Stimulated activated CD8-positive, alpha-beta memory T cell treated with anti-CD3 and anti-CD28 coated beads, Interleukin-15, amount 100 ng/mL, for 4 hours (primary cell): ENCODE measurements at places on chromosomes 7 and 10.

- DNase-seq, result no peak
Measured at GRCh38 chr7:4725850-4726450, 43.9 kb downstream of the FOXK1 start.

GRCh38 chr10:114869520-114869892 lies 47.9 kb downstream of the FHIP2A start:
- no peak for DNase-seq

DNA sequence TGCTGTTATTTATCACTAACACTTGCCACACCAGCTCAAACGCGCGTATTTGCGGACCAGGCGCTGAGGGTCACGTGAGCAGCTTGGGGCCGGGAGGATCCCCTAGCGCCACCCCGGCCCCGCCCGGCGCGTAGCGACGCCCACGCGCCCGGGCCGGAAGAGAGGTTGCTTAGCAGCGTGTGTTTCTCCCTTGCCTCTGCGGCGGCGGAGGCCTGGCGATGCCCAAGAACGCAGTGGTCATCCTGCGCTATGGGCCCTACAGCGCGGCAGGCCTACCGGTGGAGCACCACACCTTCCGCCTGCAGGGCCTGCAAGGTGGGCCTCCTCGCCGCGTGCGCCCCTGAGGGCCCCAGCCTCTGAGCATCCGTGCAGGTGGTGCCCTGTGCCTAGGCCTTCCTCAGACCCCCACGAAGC lies at the start of gene C10orf53:
TSS of gene C10orf53 (plus strand) at position 172 of the 414 bp plus-strand sequence. CDS start at position 219, 47 bp downstream.
- DNase-seq, result no peak

GRCh38 chr7:18515067-18515466 lies 19.5 kb downstream of the HDAC9 start:
- no peak for DNase-seq

DNA sequence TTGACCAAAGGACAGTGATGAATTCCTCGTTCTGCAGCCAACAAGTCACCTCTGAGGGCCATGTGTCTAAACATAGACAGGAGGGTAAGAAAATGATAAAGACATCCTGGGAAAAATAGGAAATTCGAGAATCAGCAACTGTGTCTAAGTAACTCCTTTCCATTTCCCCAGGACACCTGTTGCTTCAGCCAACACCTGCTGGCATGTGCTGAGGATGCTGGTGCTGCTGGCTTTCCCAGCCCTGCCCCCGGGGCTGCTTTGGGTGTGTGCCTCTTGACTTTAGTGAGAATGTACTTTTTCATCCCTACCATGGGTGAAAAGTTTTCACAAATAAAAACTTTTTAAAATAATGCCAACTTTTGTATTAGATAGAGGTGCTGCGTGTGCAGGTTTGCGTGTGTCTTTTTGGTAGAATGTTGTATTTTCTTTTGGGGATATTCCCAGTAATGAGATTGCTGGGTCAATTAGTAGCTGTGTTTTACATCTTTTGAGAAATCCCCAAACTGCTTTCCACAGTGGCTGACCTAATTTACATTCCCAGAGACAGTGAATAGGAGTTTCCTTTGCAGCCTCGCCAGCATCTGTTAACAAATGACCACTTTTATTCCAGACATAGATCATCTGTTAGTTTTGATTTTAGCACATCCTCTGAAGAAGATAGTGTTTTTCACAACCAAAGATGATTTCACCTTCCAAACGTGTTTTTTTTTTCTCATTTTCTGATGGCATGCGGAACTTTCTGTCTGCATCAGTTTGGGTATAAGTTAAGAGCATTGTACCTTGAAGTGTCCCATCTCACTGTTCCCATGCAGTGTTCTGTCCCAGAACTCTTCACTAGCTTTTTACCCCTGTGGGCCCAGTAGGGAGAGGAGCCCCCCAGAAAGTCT lies 104.2 kb upstream of the ACBD5 start:
- DNase-seq, result no peak

DNA sequence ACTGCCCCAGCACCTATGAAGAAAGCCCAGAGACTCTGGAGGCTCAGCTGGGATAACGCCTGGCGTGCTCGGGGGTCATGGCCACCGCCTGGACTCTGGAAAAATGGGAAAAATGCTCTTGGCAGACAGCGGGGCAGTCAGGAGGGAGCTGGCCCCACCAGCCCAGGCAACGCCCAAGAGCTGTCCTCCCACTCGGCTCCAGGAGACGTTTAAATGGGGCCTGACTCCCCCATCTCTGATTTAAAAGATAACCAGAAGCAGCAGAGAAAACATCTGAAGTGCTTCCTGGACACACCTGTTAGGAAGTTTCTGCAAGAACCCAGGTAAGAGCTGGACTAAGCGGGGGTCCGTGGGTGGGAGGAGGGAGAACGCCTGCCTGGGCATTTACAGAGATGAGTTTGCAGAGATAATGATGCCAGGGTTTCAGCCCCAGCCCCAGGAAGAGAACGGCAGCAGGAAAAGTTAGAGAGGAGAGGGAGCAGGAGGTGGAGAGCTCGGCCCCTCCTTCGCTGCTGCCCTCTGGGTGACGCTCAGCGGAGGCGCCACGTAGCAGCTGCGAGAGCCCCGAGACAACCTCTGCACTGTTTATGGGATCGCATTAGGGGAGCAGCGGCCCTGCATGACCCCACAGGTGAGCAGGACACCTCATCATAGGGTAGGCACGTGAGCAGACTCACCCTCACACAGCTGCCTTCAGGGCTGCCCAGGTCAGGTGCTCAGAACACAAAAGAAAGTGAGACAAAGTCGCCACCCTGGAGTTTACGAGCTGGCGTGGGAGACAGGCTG lies 83.5 kb upstream of the INSIG1 start:
- no peak for DNase-seq

- DNase-seq, result no peak
Measured at GRCh38 chr7:147833557-147833956, 757.0 kb upstream of the C7orf33 start.

DNA sequence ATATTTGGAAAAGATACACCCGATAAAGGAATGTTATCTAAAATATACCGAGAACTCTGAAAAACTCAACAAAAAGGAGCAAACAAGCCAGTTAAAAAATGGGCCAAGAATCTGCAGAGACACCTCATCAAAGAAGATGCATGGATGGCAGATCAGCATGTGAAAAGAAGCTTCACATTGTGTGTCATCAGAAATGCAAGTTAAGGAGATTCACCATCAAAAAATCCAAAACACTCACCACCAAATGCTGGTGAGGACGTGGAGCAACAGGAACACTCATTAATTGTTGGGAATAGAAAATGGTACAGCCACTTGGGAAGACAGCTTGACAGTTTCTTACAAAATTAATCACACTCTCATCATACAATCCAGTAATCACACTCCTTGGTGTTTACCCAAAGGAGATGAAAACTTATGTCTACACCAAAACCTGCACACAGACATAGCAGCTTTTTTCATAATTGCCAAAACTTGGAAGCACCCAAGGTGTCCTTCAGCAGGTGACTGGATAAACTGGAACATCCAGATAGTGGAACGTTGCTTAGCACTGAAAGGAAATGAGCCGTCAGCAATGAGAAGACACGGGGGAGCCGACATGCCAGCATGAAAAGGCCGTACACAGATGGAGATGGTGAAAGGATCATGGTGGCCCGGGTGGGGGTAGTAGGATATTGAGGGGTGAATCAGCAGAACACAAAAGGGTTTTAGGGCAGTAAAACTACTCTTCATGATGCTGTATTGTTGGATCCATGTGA lies 27.9 kb upstream of the PWWP2B start:
- DNase-seq, result no peak

DNA sequence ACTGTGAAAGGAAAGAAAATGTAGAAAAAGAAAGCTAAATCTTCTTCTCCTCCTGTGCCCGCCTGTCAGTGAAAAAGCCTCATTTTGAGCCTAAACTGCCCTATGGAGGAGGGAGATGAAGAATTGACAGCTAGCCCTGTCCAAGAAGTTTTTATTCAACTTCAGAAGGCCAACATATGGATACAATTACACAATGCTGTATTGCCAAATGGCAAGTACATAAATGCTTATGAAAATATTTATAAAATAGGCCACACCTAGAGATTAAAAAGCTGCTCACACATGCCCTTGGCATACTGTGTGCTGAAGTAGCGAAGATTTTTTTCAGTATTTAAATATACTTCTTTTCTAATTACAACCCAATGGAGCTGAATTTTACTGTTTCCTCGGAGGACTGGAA lies 65.1 kb upstream of the NEBL start:
- DNase-seq, result no peak

- no peak for DNase-seq
Measured at GRCh38 chr7:45596665-45597095, 22.5 kb downstream of the ADCY1 start.

GRCh38 chr10:22320591-22321155 lies at the start of gene BMI1:
Gene BMI1 (plus strand): TSS chr10:22321099. CDS start chr10:22326450, 5,351 bp downstream.
- no peak for DNase-seq

GRCh38 chr7:148419856-148420832 lies 170.4 kb upstream of the C7orf33 start:
- no peak for DNase-seq

- DNase-seq, result no peak
Measured at GRCh38 chr7:155839461-155839860, 27.2 kb upstream of the SHH start.

DNA sequence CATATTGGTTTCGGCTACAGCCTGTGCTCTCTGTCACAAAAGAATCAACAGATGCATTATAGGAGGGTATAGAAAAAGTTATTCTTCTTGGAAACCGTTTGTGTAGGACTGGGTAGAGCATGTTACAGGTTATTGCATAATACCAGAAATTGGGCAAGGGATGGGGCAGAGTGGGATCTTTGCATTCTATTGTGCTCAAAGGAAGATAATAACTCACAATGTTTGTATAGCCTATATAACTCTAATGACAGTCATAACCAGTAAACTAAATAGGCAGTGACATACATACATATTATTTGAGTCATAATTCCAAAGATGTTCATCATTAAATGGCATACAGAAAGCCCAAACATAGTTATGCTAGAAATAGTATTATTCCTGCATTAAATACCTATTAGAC lies 179.7 kb downstream of the XPNPEP1 start:
- no peak for DNase-seq

GRCh38 chr7:77415823-77416620 lies at the start of gene GSAP:
Gene GSAP (minus strand): TSS chr7:77416349. CDS start chr7:77416321, 28 bp downstream.
- no peak for DNase-seq

DNA sequence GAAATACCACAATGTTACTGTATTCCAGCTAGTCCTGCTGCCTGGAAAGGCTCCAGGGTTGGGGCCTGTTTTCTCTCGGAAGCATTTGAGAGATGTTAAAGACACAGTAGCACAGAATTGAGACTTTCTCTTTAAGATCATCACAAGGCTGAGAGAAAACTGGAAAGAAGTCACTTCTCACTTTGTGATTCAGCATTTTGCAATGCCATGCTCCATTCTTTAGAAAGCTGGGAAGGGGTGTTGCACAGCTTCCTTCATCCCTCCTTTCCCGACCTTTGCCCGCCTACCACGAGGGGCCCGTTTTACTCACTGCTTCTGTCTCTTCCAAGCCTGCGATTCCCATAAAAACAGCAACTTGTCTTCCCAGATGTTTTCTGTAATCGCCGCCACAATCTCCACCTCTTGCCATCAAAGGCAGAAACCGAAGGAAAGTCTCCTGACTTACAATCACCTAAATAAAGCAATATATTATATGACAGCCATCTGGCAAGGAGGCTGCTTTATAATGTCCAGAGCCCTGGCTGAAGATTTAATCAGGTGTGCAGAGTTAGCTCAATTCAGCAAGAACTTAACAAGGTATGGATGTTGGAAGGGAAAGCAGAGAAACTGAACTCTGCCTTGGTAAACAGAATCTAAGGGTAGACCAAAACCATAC lies 18.9 kb downstream of the NOD1 start:
- DNase-seq, result no peak

- no peak for DNase-seq
Measured at GRCh38 chr10:132714986-132715775, 70.8 kb downstream of the NKX6-2 start.

DNA sequence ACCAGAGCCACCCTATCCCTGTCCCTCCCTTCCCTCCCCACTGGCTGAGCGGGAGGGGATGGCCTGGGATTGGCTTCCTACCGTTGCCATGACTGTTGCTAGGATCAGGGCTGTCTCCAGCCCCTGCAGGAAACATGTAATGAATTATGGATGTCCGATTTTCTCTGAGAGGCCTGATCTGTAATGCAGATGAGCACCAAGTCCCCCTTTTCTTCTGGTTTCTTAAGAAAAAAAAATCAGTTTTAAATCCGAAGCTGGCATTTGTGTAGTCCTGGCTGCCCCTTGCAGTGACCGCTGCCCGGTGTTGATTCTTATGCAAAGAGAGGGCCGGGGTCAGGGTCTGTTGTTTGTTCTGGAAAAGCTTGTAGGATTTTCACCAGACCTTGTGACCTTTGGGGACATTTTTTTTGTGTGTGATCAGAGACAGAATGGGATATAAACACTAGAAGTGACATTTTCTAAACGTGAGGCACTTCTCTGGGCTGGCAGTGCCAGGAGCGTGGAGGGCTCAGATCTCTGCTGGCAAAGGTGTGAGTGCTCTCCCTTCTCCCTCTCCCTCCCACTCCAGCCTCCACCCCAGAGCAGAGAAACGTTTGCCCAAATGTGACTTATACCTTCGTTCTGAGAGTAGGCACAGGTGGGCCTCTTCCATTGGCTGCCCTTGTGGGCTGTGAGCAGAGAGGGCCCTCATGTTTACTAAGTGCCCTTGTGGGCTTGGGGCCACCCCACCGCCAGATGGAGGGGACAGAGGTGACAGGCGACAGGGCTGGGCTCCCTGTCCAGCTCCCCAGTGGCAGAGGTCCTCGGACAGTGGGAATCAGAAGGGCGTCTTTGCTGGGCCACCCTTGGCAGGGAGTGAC lies 127.5 kb downstream of the DNAJB6 start:
- DNase-seq, result no peak

DNA sequence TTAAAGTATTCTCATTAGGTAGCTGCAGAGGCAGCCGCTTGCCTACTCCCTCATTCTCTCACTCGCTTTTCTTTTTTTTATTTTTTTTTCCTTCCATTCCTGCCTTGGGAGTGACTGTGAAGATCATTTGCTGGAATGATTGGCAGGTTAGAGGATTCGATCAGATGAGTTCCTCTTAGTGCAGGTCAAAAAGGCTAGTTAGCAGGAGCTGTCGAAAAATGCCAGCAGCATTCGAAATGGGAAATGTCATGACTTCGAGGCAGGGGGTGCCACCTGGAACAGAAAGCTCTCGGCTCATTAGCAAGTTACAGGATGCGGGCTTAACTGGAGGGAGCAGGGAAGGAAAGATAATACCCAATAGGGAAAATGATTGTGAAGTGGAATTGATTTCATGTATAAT lies 137.5 kb upstream of the FZD1 start:
- DNase-seq, result no peak

- no peak for DNase-seq
Measured at GRCh38 chr10:99698504-99699080, 33.3 kb downstream of the COX15 start.

GRCh38 chr10:31958856-31959255 lies 30.2 kb upstream of the ARHGAP12 start:
- DNase-seq, result no peak

- no peak for DNase-seq
Measured at GRCh38 chr10:72353965-72354355, 759 bp downstream of the DNAJB12 start.

GRCh38 chr7:88586219-88586618 lies 173.3 kb upstream of the ZNF804B start:
- DNase-seq, result no peak

DNA sequence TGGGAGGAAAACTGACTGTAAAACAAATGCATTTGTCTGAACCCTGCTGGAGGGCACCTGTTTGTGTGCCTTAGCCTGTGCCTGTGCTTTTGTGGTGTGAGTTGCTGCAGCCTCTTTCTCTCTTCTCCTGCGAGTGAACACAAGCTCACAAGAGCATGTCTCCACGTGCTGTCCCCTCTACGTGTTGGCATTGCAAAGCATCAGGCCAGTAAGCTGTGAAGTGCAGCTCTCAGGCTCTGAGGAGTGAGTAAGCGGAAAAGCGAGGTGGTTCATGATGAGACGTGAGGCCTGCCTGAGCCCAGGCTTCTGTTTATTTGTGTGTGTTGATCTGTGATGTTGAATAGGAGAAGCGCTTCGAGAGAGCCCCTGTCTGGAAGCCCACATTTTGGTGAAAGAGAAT lies 85.6 kb upstream of the PDCD4 start:
- no peak for DNase-seq
